ENCODE measurements at places on chromosomes 1 and 21. TPM values are rescaled to one million over a fixed set of nuclear protein-coding genes. Genes with fewer than 3 reads are reported as not detected.

DNA sequence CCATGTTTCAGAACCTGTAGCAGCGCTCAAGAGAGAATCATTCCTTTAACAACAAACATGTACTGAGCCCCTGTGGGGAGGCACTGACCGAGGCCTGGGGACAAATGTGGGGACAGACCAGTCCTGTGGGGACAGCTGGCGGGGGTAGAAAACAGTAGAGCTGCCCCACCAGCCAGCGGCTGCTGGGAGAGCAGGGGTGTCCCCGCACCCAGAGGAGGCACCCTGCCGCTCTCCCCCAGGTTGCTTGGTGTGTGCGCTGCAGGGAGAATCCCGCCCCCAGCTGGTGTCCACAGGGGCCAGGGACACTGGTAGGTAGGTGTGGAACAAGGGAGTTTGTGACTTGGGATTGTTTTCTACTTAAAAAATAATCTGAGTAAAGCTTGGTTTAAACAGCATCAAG, 62.1 kb downstream of the ADARB1 start:
- no peak for DNase-seq

The TTC22 gene
- total RNA-seq, result 4.3 TPM

The RAD54L gene
- 23.6 TPM for total RNA-seq

The APCS gene
- total RNA-seq, result not detected

DNA sequence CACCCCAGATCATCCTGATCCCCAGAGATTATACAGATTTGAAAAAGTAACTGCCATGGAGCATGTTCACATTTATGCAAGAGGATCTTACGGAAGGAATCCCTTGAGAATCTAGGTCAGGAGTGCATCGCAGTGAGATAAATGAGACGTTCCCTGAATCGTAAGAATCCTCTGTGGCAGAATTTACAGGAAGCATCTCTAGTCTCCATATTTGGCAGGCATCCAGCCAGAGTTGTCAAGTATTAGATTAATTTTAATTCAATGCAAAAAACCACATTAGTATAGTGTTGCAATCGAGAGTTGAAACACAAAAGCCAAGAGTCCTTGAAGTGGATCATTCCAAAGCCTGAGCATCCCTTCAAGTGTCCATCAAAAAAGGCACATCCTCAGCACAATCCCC, 100.8 kb downstream of the RRAGC start:
- no peak for DNase-seq

The KISS1 gene
- 24.7 TPM for total RNA-seq

DNA sequence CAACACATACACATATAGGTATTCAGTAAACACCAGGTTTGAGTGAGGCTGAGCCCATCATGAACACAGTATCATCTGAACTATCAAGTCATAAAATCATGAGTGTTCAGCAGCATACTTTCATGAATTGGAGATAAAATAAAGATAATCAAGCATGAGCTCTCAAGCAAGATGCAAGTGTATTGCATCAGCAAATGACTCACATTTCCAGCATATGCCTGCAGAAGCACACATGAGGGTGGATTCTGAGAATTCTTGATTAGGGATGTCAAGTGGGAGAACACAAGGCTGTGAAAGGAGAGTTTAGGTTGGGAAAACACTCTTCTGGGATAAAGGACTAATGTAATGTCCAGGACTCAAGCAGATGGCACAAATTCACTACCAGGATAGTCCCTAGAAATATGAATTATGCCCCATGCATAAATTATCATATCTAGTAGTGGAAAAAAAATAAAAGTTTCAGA, 299.2 kb downstream of the SRGAP2C start:
- DNase-seq, result peak; percentile 70

GRCh38 chr1:23097316-23097715, 71.3 kb downstream of the LUZP1 start:
- no peak for DNase-seq

GRCh38 chr21:35204850-35205541, 155.9 kb upstream of the RUNX1 start:
- no peak for DNase-seq

- no peak for DNase-seq
These were observed 74.2 kb downstream of the GABPA start for GRCh38 chr21:25809013-25809412.

DNA sequence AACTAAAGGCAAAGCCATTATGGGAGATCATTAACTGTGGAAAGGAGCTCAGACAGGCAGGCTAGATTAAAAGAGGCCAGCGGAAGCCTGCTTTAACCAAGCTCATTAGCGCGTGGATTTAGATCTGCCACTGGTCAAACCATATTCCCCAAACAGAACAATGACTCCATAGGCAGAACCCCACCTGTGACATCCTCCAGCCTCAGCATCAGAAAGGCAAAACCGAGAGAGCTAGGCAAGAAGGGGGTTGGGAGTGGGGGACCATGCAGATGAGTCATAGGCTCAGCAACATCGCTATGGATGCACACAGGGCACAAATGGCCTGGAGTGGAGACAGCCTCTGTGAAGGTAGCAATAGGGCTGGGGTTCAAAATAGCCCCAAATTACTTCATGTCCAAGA, 20.6 kb downstream of the MKNK1 start:
- DNase-seq, result no peak

The NR1I3 gene
- not detected for total RNA-seq

GRCh38 chr1:203480525-203481084, 5.0 kb downstream of the PRELP start:
- DNase-seq, result no peak

DNA sequence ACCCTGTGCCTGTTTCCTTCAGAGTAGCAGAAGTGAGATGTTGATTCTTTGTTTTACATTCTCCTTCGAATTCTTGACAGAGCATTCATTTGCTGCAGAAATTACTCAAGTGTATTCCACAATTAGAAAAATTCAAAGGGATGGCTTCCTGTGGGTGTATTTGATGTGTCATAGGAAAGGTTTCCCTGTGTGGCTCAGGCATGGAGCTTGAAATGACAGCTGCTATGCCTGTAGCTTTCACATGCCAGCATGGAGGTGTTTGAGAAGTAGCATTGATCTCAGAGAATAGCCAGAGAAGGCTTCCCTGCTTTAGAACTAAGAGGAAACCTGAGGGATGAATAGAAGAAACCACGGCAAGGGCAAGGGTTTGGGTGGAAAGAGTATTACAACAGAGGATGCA, 317.2 kb upstream of the DEPDC1 start:
- no peak for DNase-seq

The TNFSF4 gene
- total RNA-seq, result 0.35 TPM

DNA sequence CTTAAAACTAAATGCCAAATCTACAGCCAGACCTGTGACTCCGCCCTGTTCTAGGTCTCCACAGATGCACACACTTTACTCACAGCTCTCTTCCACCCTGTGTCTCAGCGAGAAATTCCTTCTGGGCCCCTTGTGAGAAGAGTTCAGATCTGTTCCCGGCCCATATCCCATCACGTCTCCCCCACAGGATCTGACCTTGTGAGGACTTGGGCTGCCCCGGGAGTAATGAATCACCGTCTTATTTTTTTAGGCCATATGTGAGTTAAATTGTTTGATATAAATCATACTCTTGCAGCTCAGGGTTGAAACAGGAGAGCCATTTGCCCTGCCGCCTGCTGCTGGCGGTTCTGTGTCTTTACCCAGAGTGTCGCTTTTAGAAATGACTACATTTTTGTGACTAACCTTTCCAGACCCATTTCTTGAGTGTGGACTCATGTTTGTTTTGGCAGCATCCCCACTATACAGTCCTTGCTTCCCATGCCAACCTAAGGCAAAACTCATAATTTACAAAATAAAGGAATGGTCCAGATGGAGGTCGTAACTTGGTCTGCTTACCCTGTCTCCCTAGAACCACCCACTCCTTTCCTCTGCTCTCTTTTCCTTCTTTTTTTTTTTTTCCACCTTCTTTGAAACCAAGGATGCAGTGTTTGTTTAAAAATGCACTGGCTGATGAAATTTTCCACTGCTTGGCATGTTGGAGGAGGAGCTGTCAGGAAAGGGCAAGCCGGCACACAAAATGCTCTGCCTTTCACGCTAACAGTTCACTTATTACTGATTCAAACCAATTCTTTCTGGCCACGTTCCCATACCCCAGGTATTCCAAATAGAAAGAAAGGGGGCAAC, 98.0 kb upstream of the C1orf105 start:
- peak; percentile 50 for DNase-seq

The RGS1 gene
- total RNA-seq, result not detected

The ADCY10 gene
- total RNA-seq, result not detected

DNA sequence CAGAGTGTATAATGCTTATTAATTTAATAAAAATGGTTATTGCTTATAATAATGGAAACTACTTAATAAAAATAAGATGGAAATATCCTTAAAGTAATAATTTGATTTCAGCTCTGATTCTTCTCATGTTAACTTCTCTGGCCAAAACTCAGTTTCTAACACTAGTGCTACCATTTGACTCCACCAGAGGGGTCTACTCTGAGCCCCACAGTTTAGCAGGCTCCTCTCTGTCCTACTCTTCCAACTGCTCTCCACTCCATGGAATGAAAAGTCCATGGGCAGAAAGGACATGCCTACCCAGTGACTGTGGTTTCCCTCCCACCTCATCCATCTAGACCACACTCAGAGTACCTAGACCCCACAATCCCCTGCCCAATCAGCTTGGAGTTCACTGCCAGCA, 489.1 kb upstream of the CAMK1G start:
- no peak for DNase-seq

The PRAMEF14 gene
- not detected for total RNA-seq

- peak; percentile 45 for DNase-seq
These were observed 65.8 kb downstream of the AK5 start for GRCh38 chr1:77347646-77348045.

GRCh38 chr1:178341261-178341956, 155.4 kb downstream of the CLEC20A start:
- DNase-seq, result peak; percentile 49

The MAP1LC3C gene
- total RNA-seq, result 0.12 TPM

DNA sequence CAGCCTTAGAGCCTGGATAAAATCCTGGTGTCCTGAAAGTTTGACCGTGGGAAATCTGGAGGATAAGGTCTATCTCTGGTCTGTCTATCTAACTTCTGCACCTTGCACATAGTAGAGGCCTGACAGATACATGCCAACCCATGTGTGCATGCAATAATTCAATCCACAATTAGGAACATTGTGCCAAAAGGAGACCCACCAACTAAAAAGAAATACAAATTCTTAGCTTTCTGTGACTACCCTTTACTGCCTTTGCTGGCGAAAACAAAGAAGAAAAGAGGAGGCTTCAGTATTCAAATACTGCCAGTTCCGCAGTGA, 381 bp upstream of the KLHL20 start:
- DNase-seq, result no peak

The WNT9A gene
- 2.7 TPM for total RNA-seq

GRCh38 chr21:42421018-42421793, 17.5 kb downstream of the UBASH3A start:
- no peak for DNase-seq

- no peak for DNase-seq
These were observed 90.1 kb upstream of the IRF2BP2 start for GRCh38 chr1:234699795-234700665.

- no peak for DNase-seq
These were observed 17.5 kb upstream of the TTC22 start for GRCh38 chr1:54818461-54819194.

GRCh38 chr1:151542710-151543129, 2.6 kb downstream of the TUFT1 start:
- peak; percentile 74 for DNase-seq

- DNase-seq, result no peak
These were observed 354.0 kb upstream of the DUSP10 start for GRCh38 chr1:222095606-222096475.

GRCh38 chr21:22791376-22791775, 1793.2 kb downstream of the NCAM2 start:
- no peak for DNase-seq

GRCh38 chr1:2045468-2046173, 4.6 kb upstream of the PRKCZ start:
- no peak for DNase-seq

The MYOG gene
- total RNA-seq, result not detected

DNA sequence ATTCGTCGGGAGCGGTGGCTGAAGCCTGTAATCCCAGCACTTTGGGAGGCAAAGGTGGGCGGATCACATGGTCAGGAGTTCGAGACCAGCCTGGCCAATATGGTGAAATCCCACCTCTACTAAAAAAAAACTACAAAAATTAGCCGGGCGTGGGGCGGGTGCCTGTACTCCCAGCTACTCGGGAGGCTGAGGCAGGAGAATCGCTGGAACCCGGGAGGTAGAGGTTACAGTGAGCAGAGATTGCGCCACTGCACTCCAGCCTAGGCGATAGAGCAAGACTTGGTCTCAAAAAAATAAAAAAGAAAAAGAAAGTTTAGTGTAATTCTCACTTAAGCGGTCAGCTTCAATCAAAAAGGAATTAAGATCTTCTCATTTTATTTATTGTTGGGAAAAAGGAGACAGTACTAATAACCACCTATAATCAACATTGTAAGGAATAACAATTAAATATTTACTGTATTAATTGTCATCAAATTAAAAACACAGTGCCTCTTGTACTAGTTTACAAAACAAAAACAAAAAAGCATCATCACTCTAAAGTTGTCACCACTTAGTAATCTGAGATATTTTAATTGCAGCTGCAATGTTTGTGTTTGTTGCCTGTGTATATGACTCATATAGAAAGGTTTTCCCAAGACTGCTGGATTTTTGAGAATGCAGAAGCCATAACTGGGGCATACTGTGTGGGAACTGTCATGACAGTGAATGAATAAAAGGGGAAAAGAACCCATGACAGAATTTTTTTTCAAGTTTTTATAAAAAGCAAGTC, 3.7 kb downstream of the FBXO42 start:
- peak; percentile 76 for DNase-seq

- DNase-seq, result no peak
These were observed 25.4 kb upstream of the LMX1A start for GRCh38 chr1:165381745-165382505.

DNA sequence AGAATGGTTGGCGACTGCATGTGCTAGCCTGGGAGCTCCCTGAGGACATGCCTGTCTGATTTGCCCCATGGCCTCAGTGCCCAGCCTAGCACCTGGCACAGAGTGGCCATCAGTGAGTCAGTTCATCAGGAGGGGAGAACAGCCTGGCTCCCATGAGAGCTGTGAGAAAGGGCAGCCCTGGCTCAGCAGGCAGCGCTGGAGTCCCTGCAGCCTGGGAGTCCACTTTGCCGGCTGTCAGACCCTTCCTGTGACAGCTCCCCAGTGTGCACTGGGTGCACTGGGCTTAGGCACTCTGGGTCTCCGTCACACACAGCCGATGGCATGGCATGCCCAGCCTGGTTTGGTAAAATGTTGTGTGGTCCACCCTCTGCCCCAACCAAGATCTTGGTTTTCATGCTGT, 28.7 kb downstream of the LDLRAP1 start:
- no peak for DNase-seq

- DNase-seq, result no peak
These were observed 32.4 kb downstream of the ZNF326 start for GRCh38 chr1:90027281-90027680.

DNA sequence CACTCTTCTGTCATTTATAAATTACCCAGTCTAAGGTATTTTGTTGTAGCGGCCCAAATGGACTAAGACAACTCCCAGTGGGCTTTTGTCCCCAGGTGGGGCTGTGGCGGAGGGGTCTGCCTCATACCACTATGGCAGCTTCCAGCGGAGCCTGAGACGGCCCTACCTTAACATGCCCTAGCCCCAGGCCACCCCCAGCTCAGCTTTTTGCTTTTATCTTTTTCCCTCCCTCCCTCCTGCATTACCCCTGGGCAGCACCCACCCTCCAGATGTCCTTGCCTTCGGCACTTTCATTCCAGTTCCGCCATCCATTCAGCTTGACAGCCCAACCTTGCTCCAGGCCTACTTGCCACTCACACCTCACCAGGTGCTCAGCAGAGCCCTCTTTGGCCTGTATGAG, 307.3 kb downstream of the PTPRU start:
- DNase-seq, result no peak

- no peak for DNase-seq
These were observed 5.6 kb upstream of the PLCH2 start for GRCh38 chr1:2470290-2471158.

GRCh38 chr1:145994391-145995120, 1.8 kb downstream of the TXNIP start:
- DNase-seq, result no peak

All from epithelial cell of proximal tubule (primary cell).